SK-MEL-5 (cell line): ENCODE measurements at places on chromosomes 2 and 18. TPM values are rescaled to one million over a fixed set of nuclear protein-coding genes. Genes with fewer than 3 reads are reported as not detected.

CYB5A gene
- 38.8 and 46.9 TPM in 2 replicates for total RNA-seq

SKOR2 gene
- not detected in 2 replicates for total RNA-seq

NR4A2 gene
- 4.3 and 5.2 TPM in 2 replicates for total RNA-seq

SCG2 gene
- 5.9 and 6.6 TPM in 2 replicates for total RNA-seq

COL5A2 gene
- 5.8 and 6.7 TPM in 2 replicates for total RNA-seq

SGPP2 gene
- total RNA-seq = not detected in 2 replicates

CNGA3 gene
- not detected in 2 replicates for total RNA-seq
